ENCODE measurements at places on chromosomes 6 and 20.
A peak's percentile ranks its signal among the peaks of the same experiment; 100 is the strongest.

DNA sequence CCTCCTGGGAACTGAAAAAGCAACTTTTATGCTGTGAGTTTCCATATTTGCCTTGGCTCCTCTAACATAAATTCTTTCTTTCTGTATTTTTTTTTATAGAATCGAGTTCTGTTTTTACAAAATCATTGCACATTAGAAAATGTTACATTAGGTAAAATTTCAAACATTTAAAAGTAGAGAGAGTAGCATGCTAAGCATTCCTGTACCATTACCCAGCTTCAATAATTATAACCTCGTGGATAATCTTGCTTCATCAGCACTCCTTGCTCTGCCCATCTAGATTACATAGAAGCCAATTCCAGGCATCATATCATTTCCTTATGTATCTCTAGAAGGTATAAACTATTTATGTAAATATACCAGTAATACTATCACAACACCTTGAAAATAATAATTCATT, 15.4 kb upstream of the FBXO30 start:
- DNase-seq: no peak

- DNase-seq: no peak
Measured at GRCh38 chr6:1227600-1227934, 84.3 kb upstream of the FOXQ1 start.

- DNase-seq: peak; percentile 86
Measured at GRCh38 chr20:6122873-6123648, at the start of gene FERMT1. Gene FERMT1, minus strand, starts transcription at chr20:6123030. Its CDS starts 3,476 bp downstream, at chr20:6119554.

GRCh38 chr20:60780388-60781025, 471.6 kb upstream of the CDH4 start:
- no peak for DNase-seq

- DNase-seq: no peak
Measured at GRCh38 chr20:21357844-21358243, 39.5 kb downstream of the NKX2-4 start.

DNA sequence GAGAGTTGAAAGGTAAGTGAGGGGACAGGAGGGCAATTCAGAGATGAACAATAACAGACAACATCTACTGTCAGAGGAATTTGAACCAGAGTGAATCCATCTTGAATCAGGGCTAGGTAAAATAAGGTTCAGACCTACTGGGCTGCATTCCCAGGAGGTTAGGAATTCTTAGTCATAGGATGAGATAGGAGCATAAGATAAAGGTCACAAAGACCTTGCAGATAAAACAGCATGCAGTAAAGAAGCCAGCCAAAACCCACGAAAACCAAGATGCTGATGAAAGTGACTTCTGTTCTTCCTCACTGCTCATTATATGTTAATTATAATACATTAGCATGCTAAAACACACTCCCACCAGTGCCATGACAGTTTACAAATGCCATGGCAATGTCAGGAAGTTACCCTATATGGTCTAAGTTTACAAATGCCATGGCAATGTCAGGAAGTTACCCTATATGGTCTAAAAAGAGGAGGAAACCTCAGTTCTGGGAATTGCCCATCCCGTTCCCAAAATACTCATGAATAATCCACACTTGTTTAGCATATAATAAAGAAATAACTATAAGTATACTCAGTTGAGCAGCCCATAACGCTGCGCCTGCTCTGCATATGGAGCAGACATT, 248.5 kb downstream of the HAO1 start:
- no peak for DNase-seq

- DNase-seq: no peak
Measured at GRCh38 chr6:143608906-143609305, 68.9 kb upstream of the PHACTR2 start.

GRCh38 chr6:12288914-12289313, 1.2 kb upstream of the EDN1 start:
- DNase-seq: no peak

- no peak for DNase-seq
Measured at GRCh38 chr6:142008016-142008735, 124.5 kb upstream of the GJE1 start.

DNA sequence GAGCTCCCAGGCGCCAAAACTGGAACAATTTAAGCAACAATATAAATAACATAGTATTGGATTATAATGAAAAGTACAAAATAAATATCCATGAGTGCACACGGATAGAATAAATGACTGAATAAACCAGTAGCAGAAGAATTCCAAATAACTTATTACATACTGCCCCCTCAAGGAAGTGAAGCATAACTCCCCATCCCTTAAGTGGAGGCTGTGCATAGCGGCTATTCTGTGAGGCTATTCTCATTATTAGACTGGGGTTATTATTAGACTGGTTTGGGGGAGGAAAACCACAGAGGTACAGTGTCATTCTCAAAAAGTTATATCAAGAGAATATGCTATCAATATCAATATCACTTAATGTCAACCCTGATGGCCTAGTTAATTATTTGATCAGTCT, 94.4 kb upstream of the SIRPA start:
- no peak for DNase-seq

All from epithelial cell of prostate (primary cell).